Natural killer cell treated with Interleukin-12 subunit alpha and Interleukin-12 subunit beta and Interleukin-15 and Interleukin-18, amount 100 ng/mL, for 72 hours (primary cell): ENCODE measurements at places on chromosomes 2 and 18. TPM values are rescaled to one million over a fixed set of nuclear protein-coding genes. Genes with fewer than 3 reads are reported as not detected.

DNA sequence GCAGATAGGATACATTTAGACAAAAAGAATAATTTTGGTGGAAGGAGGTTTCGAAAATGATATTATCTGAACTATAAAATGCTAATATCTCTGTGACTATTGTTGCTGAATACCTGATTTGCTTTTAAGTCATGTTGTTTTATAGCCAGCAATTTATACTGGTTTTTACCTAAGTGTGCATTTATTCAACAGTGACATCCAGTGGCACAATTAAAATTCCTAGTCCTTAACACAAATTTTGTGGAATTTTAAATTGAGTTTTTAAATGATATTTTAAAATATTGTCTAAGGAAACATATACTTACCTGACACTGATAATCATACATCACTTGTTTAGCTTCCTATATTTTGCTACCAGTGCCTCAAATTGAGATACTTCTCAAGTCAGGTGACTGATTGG lies 144.8 kb downstream of the ARHGAP28 start:
- peaks cover 2% of the 10 kb centered on the region for H3K27me3 ChIP-seq
- no peak overlapping the region for H3K4me3 ChIP-seq
- H3K4me1 ChIP-seq, result no peaks in the 10 kb centered on the region

DNA sequence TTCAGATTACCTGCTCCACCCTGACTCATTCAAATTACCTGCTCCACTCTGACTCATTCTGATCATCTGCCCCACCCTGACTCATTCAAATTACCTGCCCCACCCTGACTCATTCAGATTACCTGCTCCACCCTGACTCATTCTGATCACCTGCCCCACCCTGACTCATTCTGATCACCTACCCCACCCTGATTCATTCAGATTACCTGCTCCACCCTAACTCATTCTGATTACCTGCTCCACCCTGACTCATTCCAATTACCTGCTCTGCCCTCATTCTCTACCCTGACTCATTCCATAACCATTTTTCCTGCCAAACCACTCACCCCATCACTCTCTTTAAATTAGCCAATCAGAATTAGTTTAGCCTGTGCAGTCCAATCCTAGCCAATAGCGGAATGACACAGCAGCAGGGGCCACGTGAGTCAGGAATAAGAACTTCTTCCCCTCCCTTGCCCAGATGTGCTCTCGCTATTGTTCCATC lies 26.2 kb downstream of the CFAP53 start:
- no peaks in the 10 kb centered on the region for H3K4me1 ChIP-seq
- H3K27me3 ChIP-seq, result peaks cover 10% of the 10 kb centered on the region
- no peak overlapping the region for H3K27ac ChIP-seq
- no peak overlapping the region for H3K4me3 ChIP-seq
- DNase-seq, result no peak

GRCh38 chr2:121075006-121075551 lies 209.9 kb downstream of the TFCP2L1 start:
- no peak overlapping the region for H3K27ac ChIP-seq
- no peak overlapping the region for H3K4me3 ChIP-seq
- DNase-seq, result no peak
- H3K4me1 ChIP-seq, result peaks cover 2% of the 10 kb centered on the region

TRIM43 gene
- not detected for total RNA-seq

STEAP3 gene
- total RNA-seq, result 2.3 TPM

TLX2 gene
- 0.95 TPM for total RNA-seq

WDR7 gene
- total RNA-seq, result 51.1 TPM

TEKT4 gene
- not detected for total RNA-seq

DNA sequence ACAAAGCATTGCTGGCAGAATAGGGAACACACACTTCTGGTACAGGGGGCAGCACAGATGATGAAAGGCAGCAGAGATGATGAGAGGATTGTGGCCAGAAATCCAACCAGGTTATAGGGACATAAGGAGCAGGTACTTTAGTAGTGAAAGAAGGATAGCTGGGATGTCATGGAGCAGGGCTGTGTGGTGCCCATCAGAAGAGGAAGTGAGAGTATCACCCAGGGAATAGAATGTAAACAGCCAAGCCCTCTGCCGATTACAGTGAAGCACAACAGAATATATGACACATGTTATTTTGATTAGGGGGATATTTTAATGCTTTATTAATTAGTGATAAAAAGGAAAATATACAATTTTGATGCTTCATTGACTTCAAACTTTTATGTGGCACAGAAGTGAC lies 883.4 kb upstream of the CDH2 start:
- H3K36me3 ChIP-seq, result no peaks in the 10 kb centered on the region
- no peak for DNase-seq
- H3K4me3 ChIP-seq, result no peak overlapping the region
- no peaks in the 10 kb centered on the region for H3K4me1 ChIP-seq
- H3K27ac ChIP-seq, result no peak overlapping the region

RAB6C gene
- total RNA-seq, result not detected

YPEL5 gene
- 37.7 TPM for total RNA-seq
